Fibroblast of mammary gland (primary cell): ENCODE measurements at places on chromosomes 12 and 14.

GRCh38 chr14:23319746-23320583 is 1.3 kb upstream of the PABPN1 start:
- no peak for DNase-seq

GRCh38 chr14:30156571-30156970 is 228.9 kb upstream of the PRKD1 start:
- no peak for DNase-seq

- no peak for DNase-seq
Measured at GRCh38 chr14:105093038-105093430, 27.8 kb upstream of the GPR132 start.

DNA sequence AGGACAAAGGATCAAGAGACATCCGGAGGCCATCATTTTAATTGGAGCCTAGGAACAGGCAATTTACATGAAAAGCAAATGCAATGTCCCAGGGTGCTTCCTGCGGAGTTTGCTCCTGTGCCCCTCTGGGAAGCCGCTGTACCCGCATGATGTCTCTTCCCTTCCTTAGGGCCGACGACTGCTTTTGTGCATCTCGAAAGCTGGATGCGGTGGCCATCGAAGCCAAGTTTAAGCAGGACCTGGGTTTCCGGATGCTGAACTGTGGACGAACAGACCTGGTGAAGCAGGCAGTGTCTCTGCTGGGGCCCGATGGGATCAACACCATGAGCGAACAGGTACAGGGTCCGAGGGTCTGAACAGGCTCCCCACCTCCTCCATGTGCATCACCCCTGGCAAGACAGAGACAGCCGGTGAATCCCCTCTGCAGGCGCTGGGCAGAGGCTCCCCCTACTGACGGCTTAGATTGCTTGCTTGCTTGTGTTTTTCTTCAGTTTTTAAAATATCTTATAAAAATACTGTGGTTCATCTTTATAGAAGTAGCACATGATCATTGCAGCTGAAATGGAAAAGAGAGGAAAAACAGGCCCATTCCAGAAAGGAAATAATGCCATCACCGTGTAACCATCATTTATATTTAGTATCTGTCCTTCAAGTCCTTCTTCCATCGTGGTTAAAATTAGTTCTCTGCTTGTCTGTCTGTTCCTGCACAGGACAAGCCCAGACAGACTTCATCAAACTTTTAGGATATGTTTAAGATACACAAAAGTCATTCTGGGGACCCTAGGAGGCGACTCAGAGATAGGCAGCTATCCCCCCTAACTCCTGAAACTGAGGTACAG is 75.4 kb upstream of the PWP1 start:
- peak; percentile 51 for DNase-seq

DNA sequence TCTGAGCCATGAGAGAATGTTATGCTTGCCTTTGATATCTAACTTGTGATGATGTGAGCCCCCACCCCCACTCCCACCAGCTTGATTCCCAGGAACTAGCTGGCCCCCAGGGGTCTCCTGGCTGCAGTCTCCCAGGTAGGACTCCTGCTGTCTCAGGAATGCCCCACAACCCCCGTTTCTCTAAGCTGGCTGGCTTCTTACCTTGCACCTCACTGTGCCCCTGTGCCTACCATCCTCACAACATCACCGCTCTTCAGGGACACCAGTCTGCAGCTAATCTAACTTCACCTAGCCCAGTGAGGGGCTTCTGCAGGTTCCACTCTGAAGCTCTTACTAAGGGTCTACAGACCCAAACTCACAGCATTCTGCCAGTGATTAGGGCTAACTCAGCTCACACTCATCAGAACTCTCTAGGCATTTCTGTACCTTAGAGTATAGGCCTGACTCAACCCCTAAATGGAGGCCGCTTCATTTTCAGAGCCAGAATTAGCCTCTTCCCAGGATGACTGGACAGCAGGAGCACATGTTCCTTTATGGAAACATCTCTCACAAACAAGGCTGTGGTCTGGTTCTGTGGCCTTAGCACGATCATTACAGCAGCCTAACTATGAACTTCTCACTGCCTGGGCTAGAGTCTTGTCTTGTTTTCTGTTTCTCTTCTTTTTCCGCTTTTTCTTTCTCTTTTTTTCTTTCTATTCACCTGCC is 72.8 kb upstream of the IFNG-AS1 start:
- peak; percentile 30 for DNase-seq

DNA sequence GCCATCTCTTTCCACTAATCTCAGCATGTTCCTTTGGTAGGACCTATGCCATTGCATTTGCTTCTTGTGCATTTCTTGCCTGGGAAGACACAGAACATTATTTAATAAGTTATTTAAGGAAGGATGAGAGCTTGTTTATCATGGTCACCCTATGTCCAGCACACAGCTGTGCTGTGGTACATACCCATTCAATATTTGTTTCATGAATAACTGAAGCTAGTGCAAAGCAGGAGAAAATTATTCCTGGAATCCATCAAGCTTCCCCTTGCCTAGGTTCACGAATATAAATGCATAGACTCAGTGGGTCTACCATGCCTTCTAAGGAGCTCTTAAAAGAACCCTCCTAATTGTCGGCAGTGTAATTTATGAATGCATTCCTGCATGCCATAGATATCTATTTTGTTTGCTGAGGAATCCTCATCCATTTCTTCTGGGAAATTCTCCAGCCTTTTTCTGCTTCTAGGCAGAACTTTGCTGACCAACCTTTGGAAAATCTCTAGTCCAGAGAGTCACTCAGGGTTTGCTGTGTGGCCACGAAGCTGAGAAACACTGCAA is 599.8 kb upstream of the TMEM132C start:
- no peak for DNase-seq

DNA sequence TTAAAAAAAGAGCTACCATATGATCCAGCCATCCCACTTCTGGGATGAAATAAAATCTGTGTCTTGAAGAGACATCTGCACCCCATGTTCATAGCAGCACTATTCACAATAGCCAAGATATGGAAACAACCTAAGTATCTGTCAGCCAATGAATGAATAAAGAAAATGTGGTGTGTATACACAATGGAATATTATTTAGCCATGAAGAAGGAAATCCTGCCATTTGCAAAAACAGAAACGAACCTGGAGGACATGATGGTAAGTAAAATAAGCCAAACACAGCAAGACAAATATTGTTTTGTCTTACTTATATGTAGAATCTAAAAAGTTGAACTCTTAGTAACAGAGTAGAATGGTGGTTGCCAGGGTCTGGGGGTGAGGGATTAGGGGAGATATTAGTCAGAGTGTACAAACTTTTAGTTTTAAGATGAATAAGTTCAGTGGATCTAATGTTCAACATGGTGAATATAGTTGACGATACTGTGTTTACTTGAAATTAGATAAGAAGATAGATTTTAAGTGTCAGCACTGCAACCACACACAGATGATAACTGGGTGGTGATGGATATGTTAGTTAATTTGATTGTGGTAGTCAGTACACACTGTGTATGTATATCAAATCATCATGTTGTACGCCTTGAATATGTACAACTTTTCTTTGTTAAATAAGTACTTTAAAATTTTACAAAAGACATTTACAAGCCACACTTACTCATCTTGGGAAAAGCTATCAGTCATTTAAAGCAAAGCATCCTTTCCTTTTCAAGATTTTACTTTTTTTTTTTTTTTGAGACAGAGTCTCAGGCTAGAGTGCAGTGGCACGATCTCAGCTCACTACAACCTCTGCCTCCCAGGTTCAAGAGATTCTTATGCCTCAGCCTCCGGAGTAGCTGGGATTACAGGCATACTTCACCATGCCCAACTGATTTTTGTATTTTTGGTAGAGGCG is 89.9 kb downstream of the BICD1 start:
- no peak for DNase-seq
